NCI-H1694 treated with DMSO at 0.1 percent for 48 hours (cell line): ENCODE measurements at places on chromosomes 2 and 18.

- no peak for DNase-seq
Observed at GRCh38 chr2:215888680-215889079, 124.7 kb downstream of the MREG start.

DNA sequence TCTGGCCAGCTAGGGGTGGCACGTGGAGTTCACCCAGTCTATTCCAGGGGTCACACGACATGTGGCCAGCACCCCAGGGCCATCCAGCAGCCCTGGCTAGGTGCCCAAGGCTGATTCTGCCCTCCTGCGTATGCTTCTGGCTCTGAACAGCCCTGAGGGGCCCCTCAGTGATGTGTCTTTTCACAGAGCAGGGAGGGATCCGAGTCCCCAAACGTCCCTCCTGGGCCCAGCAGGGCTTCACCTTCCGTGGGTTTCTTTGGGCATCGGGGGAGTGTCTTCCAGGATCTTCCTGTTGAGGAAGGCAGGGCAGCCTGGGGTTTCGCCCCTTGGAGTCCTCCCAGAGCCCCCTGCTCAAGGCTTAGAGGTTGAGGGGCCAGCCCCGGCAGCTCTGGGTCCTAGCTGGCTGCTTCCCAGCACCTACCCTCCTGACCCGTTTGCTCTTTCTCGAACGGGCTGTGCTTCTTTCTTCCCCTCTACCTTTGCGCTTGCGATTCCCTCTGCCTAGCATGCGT lies 165.9 kb downstream of the DYSF start:
- DNase-seq, result no peak

- no peak for DNase-seq
Observed at GRCh38 chr2:187500585-187501359, 52.7 kb upstream of the CALCRL start.

GRCh38 chr18:45403341-45404049 lies 211.8 kb upstream of the SLC14A2 start:
- no peak for DNase-seq

- no peak for DNase-seq
Observed at GRCh38 chr2:96145036-96145847, at the start of gene DUSP2. Gene DUSP2 (minus strand): TSS chr2:96145440. CDS start chr2:96145354, 86 bp downstream.

DNA sequence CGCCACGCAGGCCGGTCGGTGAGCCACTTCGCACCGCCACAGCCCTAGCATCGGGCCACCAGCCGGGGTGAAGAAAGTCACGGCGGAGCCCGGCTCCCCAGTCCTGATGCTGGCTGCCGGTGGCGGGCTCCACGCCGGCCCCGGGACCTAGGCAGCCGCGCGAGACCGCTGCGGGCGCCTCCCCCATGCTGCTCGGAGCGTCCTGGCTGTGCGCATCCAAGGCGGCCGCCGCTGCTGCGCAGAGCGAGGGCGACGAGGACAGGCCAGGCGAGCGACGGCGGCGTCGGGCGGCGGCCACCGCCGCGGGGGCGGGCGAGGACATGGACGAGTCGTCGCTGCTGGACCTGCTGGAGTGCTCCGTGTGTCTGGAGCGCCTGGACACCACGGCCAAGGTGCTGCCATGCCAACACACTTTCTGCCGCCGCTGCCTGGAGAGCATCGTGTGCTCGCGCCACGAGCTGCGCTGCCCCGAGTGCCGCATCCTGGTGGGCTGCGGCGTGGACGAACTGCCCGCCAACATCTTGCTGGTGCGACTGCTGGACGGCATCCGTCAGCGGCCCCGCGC lies 433 bp downstream of the SH3RF3 start:
- no peak for DNase-seq

DNA sequence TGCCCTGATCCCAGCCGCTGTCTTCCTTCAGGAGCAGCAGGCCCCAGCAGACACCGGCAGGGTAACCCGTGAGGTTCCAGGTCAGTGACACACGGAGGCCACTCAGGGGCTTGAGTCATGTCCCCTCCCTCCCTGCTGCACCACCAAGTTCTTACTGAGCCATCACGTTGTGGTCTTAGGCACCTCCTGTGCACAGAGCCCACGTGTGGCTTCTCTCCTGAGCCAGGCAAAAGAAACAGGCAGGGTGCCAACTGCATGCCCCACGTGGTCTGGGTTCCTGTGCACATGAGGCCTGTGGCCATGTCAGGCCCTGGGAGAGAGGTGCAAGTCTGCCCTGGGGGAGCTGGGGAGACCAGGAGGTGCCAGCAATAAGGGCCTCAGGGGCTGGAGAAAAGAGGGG lies 264.8 kb downstream of the KLHL29 start:
- peak; percentile 34 for DNase-seq

GRCh38 chr2:13040043-13040442 lies 323.3 kb downstream of the TRIB2 start:
- no peak for DNase-seq

- no peak for DNase-seq
Observed at GRCh38 chr2:101958061-101958460, 33.7 kb upstream of the IL1R2 start.

DNA sequence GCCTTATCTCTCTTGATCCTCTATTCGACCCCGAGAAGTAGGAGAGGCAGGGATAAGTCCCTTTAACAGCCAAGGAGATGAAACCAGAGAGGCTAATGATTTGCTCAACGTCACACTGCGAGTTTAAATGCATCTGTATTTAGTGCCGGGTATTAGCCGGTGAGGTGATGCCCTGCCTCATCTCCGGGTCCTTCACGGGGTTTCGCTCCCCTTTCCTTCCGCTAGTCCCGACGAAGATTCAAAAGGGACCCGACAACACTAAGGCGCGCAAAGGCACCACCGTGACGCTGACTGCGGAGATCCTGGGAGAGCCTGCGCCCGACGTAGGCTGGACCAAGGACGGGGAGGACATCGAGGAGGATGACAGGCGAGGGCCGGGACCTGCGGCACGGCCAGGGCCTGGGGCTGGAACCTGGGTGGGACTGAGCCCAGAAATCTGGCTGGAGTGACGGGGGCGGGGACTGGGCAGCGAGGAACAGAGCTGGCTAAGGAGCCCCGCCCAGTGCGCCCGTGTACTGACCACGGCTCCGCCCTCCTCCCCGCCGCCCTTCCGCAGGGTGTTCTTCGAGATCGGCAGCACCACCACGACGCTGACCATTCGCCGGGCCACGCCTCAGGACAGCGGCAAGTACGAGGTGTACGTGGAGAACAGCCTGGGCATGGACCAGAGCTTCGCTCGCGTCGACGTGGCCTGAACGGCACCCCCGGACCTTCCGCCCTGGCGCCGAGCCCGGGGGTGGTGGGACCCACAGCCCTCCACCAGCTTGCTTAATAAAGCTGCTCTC lies 1.0 kb upstream of the GMPPA start:
- no peak for DNase-seq

GRCh38 chr18:7750095-7750663 lies 183.1 kb downstream of the PTPRM start:
- no peak for DNase-seq

- DNase-seq, result no peak
Observed at GRCh38 chr2:54212456-54212855, 43.6 kb downstream of the TSPYL6 start.

DNA sequence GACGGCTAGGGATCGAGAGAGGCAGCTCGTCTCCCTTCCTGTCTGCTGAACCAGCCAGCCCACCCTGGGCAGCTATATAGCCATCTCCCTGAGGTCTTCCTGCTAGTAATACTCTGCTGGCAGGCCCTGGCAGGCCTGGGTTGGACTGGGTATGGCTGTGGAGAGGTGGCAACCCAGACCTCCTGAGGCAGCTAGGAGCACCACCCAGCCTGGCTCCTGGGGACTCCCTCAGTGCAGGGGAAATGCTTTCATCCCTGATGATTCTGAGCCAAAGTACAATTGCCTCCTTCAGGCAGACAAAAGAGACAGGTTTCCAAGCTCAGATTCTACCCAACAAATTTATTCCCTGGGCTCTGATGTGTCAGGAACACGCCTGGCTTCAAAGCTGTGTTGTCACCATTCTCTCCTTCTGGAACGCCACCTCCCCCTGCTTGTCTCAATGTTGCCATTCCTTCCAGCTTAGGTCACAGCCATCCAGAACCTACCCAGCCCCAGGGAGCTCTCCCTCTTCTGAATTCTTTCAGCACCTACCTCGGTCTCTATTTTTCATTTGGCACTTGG lies 4.7 kb upstream of the DNAJB2 start:
- DNase-seq, result no peak

- DNase-seq, result no peak
Observed at GRCh38 chr18:275486-275885, 7.6 kb upstream of the THOC1 start.

DNA sequence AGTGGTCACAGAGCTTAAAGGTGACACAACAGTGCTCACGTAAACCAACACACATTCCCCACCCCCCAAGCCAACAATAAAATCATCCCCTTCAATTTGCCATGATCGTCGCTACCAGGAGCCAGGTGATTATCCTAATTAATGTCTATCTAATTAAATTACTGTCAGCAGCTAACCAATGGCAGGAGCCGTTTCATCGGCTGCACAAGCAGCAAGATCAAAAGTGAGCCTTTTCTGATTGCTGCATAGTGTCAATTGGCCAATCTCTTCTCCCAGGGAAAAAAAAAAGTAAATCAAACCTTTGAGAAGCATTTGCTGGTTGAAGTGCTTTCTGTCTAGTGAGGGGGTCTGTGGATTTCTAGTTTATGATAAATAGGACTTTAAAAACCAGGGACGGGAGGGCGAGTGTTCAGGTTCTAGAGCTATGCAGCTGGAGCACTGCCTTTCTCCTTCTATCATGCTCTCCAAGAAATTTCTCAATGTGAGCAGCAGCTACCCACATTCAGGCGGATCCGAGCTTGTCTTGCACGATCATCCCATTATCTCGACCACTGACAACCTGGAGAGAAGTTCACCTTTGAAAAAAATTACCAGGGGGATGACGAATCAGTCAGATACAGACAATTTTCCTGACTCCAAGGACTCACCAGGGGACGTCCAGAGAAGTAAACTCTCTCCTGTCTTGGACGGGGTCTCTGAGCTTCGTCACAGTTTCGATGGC lies at the start of gene TBR1:
TSS of gene TBR1 (plus strand) at position 311 of the 721 bp plus-strand sequence. CDS start at position 425, 114 bp downstream.
- no peak for DNase-seq

DNA sequence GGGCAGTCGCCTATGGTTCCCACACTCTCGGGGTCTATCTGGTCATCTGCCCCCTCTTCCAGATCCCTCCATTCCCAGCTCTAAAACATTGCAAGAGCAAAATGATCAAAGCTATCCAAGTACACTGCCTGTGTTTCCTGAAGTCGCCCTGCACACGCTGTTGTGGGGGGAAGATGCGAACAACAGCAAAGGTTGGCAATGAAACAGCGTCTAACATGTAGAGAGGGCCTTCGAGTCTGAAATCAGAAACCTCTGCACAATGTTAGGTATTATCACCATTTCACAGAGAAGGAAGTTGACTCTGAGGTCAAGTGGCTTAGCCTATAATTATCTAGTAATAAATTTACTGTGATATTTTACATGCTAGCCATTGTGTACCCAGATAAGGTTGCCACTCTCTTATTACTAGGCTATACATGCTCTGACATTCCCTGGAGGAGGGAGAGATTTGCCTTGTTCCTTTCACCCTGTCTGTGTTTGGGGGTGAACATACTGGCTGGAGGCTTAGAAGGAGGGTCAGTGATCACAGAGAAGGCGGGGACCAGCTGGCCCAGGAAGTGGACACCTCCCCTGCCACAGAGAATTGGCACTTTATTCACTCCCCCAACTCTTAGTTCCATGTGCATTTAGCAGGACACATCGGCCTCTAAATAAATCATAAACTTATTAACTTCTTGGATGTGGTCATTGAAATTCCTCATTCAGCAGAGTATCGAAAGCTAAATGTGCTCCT lies 36.8 kb downstream of the KCTD1 start:
- no peak for DNase-seq

- no peak for DNase-seq
Observed at GRCh38 chr2:197238043-197238365, 72.6 kb downstream of the ANKRD44 start.

DNA sequence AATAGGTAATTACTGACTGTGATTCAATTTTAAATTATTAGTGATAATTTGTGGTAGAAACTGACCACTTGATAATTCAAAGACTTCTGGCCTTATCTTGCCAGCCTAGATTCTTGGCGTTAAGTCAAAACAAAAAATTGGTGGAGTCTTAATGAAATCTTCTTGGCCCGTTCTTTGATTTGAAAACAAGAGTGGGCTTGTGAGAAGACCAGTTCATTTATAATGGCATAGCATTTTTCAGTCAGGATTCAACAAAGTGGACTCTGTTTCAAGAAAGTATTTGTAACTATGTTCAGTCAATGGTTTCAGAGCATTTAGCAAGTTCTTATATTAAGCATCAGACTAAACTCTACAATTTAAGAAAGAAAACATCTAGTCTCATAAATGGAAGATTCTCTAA lies 26.0 kb downstream of the ITGA4 start:
- no peak for DNase-seq

GRCh38 chr2:173892341-173892740 lies 72.8 kb downstream of the SP3 start:
- no peak for DNase-seq
